ENCODE measurements at places on chromosomes 6 and 20.

DNA sequence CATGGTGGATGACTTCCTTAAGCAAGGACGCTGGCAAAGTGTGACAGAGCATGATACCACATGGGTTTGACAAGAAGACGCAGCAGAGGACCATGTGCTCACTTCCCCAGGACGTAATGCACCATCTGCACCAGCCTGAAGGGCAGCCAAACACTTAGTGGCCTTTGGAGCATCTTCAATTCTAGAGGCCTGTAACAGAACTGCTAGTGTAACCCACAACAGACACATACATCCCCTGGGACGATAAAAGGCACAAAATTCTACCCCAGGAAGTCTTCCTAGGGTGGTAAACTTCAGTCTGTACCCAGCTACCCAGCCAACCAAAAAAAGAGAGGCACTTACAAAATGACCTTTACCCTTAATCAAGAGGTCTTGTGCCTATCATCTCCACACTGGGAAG lies 9.2 kb upstream of the CPNE1 start:
- DNase-seq, result no peak

- DNase-seq, result no peak
These were observed 52.6 kb downstream of the GFRAL start for GRCh38 chr6:55379895-55380294.

DNA sequence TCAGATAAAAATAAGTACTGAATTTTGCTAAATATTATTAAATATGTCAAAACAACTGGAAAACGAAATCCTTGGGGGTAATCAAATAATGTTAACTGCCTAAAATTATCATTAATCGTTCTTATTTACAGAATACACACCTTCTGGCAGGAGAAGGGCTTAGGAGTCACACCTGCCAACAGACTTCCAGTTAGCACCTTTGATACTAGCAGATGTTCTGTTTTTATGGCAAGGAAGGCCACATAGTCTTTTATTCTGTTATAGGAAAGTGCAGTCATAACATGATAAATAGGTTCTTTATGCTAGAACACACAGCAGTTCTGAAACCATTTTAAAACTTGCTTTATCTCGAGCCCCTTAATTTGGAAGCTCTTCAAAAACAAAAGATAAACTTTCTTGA lies 464.1 kb downstream of the UTRN start:
- no peak for DNase-seq

GRCh38 chr6:25277857-25278256 lies 1.3 kb upstream of the CARMIL1 start:
- DNase-seq, result peak; percentile 38

DNA sequence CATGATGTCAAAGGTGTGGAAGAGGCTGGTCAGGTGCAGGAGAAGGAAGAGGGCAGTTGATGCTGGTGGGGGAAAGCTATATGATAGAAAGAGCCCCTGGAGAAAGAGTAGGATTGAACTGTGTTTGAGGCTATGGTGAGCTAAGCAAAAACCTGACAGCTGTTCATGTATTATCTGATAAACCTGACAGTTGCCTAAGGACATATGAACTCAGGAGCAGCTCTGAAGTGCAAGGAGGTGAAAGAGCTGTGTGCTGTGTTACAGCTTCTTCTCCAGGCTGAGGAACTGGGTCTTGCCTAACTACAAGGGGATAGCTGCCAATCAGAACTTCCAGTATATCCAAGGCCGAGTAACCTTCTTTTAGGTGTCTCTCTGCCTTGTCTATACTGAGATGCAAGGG lies 81.8 kb downstream of the LCA5 start:
- no peak for DNase-seq

DNA sequence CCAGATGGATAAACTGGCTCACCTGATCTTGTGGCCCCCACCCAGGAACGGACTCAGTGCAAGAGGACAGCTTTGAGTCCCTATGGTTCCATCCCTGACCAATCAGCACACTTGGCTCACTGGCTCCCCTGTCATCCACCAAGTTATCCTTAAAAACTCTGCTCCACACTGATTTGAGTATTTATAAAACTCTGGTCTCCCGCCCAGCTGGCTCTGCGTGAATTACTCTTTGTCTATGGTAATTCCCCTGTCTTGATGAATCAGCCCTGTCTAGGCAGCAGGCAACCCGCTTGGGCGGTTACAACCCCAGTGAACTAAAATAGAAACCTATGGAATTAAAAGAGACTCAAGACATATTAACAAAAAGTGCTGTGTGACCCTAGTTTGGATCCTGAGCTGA lies 38.1 kb upstream of the CD83 start:
- no peak for DNase-seq

GRCh38 chr20:9093218-9093957 lies 24.5 kb downstream of the PLCB4 start:
- DNase-seq, result no peak

DNA sequence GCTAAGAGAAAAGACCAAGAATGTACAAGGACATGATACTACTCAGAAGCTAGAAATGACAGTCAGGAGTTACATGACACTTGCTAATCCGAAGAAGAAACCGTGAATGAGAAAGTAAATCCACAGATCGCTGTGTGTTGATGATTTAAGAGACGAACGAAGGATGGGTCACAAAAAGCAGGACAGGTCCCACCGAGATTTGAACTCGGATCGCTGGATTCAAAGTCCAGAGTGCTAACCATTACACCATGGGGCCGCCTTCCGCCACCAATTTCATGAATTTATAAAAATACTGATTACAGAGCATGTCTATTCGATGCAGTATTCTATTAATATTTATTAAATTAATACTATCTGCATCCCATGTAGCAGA lies 54.0 kb upstream of the BTN3A2 start:
- no peak for DNase-seq

GRCh38 chr6:5280920-5281319 lies 19.6 kb downstream of the FARS2 start:
- DNase-seq, result no peak

GRCh38 chr6:140138311-140139010 lies 764.0 kb upstream of the CITED2 start:
- no peak for DNase-seq

DNA sequence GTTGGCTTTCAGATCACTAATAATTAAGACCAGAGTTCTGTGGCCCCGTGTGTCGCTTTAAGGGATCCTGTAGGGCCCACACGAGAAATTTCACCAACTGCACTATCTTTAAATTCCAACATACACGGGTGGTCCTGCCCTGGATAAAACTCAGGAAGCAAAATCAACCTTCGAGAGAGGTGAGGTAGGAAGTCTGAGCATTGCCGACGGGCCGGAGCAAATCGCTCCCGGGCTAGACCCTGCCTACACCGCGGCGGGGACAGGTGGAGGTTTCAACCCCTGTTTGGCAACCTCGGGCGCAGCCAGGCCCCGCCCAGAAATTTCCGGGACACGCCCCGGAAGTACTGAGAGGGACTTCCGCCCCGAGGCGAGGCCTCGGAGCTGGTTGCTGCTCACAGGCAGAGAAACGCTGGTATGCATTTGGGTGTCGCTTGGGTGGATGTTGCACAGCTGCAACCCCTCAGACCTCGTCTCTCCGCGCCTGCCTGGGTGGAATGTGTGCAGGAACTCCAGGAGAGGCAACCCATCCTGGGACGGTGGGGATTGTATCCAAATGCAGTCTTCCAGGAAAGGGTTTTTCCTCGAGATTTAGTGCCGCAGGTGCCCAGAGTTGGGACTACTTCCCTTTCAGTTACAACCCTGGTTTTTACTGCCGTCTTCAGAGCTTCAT lies 19.9 kb downstream of the ZKSCAN8 start:
- DNase-seq, result no peak

GRCh38 chr6:113662688-113663333 lies 194.3 kb upstream of the MARCKS start:
- DNase-seq, result no peak

GRCh38 chr6:85660181-85660611 lies 17.5 kb upstream of the SYNCRIP start:
- no peak for DNase-seq
